Stimulated activated CD8-positive, alpha-beta memory T cell treated with anti-CD3 and anti-CD28 coated beads, Interleukin-7, amount 100 ng/mL, for 24 hours (primary cell): ENCODE measurements at places on chromosomes 7 and 10.

GRCh38 chr7:148521271-148521670 lies 69.3 kb upstream of the C7orf33 start:
- DNase-seq, result no peak

- DNase-seq, result no peak
These were observed 549.6 kb downstream of the HTR7 start for GRCh38 chr10:90308223-90308622.

DNA sequence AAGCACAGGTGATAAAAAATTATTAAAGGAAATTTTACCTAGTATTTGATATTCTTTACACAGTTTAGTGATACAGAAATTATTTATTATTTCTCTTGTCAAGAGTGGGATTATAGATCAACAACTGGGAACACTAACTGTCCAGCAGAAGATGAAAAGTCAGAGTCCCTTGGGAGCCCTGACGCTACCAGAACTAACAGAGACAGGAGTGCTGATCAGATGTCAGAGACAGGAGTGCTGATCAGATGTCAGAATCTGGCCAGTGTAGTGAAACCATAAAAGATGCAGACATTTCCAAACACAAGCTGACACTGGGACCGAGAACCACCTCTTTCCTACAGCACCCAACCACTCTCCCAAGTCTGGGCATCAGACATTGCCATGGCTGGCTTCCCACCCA lies 828.2 kb downstream of the TNS3 start:
- DNase-seq, result no peak

GRCh38 chr10:63722537-63722936 lies 201.3 kb downstream of the REEP3 start:
- DNase-seq, result no peak

DNA sequence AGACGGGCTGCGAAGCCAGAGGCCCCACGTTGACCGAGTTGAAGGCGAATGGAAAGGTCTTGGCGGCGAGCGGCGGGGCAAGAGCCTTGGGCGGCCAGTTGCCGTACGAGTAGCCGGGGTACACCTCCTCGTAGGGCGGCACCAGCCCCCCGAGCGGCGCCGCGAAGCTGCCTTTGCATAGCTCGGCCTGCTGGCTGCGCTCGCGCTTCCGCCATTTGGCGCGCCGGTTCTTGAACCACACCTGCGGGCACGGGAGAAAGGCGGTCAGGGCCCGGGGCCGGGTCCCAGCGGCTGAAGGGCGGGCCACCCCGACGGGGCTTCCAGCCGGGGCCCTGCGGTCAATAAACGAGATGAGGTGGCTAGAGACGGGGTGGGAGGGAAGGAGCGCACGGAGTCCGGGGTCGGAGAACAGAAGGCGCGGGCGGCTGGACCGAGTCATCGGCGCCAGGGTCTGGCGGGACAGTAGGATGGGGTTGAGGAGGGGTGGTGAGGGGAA lies 4.8 kb downstream of the ELOVL3 start:
- no peak for DNase-seq

DNA sequence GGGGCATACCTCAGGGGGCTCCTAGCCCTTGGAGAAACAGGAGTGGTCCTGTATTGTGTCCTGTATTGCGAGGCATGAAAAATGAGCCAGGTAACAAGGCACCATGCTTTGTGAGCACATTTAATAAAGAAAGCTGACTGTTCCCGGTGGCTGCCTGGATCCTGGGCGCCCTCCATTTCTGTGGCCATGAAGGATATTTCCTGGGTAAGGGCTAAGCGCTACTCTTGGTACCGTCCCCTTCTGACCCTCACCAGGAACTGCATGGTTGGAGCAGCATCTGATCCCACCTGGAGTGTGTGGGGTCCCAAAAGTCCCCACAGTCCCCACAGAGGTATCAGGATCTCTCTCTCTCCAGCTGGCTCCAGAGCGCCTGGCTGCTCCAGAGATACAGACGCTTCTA lies 139.5 kb downstream of the MAPK8 start:
- DNase-seq, result no peak

GRCh38 chr10:13852872-13853271 lies 266.1 kb downstream of the PRPF18 start:
- no peak for DNase-seq

- DNase-seq, result no peak
These were observed 857.5 kb downstream of the XPNPEP1 start for GRCh38 chr10:109065821-109066220.
